Right forelimb (tissue), 1 donor: ENCODE measurements at places on chromosomes 7 and 10.

GRCh38 chr7:137345799-137346449 is 2.4 kb upstream of the PTN start:
- no peak for DNase-seq

DNA sequence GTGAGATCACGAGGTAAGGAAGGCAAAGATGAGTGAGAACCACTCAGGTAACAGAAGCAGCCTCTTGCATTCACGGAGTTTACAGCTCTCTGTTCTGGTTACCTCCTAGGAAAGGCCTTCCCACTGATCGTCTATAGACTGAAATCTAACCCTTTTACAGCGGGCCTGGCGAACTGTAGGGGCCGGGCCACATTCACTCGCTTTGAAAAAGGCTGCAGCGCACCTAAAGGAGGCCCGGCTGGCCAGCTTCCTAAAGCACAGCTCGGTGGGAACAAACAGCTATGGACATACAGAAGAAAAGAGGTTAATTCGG is 565 bp downstream of the ATP5MK start:
- DNase-seq = no peak

DNA sequence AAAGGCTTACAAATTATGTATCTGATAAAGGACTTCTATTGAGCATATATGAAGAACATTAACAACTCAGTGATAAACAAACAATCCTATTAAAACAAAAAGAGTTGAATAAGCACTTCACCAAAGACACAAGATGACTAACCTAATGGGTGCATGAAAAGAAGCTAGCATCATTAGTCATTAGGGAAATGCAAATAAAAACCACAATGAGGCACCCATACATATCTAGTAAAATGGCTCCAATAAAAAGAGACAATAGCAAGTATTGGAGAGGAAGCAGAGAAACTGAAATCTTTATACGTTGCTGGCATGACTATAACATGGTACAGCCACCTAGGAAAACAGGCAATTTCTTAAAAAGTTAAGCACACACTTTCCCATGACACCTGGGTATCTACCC is 77.6 kb upstream of the ZMIZ1 start:
- DNase-seq = no peak

GRCh38 chr10:15324611-15325010 is 46.5 kb downstream of the FAM171A1 start:
- DNase-seq = no peak

DNA sequence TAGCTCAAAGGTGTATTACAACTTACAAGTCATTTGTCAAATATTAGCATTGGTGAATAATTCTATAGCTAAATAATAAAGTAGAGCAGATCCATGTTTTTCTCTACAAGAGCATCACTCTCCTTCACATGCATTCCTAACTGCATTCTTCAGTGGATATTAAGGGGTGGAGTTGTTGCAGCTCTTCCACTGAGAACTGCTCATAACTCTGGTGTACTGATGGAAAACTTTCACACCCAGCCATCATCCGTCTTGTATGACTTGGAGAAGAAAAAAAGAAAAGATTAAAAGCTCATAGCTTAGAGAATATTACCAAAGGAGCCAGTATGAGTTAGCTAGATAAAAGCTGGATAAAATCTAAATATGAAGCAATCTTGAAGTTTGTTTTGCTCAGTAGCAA is 10.2 kb upstream of the FAM13C start:
- no peak for DNase-seq

- no peak for DNase-seq
These were observed 63.6 kb upstream of the FZD8 start for GRCh38 chr10:35705671-35706070.

DNA sequence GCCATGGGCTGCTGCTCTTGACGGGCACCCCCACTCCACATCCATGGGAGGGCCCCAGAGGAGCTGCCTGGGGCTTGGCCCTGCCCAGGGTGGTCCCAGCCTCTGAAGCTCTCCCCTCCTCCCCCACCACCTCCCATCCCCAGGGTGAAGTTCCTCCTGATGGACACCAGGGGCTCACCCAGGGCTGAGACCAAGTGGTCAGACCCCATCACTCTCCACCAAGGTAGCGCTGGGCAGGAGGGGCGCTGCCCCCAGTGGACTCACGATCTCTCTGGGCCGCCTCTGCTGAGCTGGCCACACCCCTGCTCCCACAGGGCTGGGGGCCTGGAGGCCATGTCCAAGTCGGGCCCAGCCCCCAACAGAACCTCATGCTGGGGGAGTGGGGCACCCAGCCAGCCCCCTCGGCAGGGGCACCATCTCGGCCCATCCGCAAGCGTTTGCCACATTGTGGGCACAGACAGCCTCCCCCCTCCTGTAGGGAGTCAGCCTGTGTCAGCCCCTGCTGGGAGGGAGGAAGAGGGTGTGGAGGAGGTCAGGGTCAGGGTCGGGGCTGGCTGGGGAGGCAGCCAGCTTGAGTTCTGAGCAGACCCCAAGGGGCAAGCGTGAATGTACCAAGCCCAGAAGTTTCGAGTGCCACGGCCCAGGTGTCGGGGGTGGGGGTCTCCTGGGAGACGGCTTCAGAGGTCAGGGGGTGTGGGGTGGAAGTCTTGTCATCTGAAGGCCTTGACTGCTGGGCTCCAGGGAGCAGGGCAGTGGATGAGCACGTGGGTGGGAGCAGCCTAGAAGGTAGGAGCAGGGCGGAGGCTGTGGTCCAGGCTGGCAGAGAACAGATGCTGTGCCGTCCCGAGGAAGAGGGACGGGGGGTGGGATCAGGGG is 2.8 kb downstream of the UPK3B start:
- DNase-seq = peak; percentile 33

DNA sequence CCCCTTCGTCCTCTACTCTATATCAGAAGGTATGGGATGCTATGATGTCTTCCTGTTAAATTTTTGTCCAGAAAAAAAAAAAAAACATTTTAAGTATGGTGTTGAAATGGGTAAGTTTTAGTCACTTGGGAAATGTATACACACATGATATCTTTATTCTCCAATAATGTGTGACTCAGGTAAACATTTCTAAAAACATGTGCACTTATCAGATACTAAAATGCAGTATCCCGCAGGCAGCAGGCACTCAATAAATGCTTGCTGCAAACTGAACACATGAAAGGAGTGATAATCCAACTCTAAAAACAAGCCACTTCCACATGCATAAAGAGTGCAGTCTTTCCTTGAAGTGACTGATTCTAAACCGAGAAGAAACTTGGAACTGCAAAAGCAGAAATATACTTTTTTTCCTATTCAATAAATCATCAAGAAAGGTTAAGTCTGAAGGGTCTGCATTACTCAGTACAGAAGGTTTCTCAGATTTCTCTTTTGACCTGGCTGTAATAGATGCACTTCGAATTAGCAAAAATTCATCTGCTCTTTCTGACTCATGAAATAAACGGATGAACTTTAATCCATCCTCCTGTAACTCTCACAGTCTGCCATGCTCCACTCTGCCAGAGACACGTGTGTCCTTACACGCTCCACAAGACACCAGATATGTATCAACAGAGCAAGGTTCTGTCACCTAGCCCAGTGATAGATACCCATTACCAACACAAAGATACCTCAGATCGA is 84.0 kb downstream of the HIPK2 start:
- DNase-seq = no peak

GRCh38 chr10:44674536-44675386 is 236.4 kb upstream of the TMEM72 start:
- no peak for DNase-seq

DNA sequence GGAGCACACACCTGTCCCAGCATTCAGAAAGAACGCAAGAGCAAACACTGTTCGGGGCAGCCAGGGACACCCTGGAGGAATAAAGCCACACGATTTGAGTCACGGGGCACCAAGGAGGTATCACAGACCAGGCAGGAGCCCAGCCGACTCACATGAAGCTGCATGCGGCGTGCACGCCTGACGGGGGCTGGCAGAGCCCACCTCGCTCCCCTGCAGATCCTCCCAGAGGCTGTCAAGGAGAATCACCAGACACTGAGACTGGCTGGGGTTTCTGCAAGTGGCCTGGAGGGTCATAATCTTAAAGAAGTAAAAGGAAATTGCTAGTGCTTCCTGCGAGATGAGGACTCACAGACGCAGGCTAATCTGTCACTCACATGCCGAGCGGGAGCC is 61.6 kb downstream of the TCERG1L start:
- DNase-seq = no peak

DNA sequence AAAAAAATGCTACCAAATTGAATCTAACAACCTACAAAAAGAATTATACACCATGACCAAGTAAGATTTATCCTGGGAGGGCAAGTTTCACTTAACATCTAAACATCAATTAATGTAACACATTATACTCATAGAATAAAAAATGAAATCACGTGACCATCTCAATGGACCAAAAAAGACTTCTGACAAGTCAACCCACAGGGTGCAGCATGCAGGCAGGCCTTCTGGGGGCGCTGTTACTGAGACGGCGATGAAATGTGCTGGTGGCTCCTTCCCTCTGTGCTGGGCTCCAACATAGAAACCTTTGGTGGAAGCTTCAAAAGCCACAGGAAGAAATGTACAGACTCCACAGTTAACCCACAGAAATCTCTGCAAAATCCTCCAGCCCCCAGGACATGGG is 103.1 kb downstream of the INHBA start:
- DNase-seq = no peak

DNA sequence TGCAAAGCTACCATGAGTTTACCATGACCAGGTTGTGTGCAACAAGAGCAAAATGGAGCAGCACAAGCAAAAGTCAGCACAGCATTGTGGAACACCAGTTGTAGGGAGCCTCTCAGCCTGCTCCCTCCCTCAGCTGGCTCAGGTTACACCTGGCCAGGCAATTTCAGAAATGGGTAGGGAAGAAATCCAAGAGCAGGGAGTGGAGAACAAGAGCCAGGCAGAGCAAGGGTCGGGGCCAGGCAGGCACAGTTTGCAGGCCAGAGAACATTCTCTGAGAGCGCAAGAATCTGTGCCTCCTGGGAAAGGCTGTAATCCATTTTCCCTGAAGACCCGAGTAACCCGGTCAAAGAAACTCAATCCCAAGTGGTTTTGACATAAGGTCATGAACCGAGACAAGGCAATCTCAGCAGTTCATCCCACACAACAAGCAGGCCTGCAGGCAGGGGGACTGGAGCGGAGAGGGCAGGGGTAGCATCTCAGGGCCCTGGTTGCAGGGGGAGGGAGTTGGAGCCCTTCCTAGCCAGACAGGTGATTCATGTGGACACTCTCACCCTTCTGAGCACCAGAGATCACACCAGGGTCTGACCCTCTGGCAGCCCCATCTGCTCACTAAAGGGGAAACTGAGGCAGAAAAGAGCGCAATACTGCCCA is 258.4 kb downstream of the PLXNA4 start:
- no peak for DNase-seq

DNA sequence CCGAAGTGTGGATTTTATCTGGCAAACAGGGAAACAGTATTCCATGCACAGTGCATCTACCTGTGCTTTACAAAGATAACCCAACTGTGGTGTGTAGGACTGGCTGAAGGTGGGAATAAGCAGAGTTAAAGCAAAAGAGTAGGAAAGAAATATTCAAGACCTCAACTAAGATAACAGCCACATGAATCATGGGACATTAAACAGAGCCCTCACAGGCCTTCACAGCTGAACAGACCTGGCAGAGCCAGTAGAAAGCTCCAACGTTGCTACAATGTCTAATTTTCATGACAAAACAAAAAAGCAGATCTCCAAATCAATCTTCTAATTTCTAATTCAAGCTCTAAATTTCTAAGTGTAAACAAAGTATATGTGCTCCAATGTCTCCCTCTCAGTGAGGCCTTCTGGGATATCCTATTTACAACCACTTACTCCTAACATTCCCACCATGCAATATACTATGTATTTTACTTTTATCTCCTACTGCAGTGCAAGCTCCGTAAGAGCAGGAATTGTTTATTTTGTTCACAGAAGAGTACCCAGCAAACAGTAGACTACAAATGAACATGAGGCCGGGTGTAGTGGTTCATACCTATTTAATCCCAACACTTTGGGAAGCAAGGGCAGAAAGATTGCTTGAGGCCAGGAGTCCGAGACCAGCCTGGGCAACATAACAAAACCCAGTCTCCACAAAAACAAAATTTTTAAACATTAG is 63.5 kb downstream of the UBE2H start:
- no peak for DNase-seq

GRCh38 chr7:47385536-47386125 is 196.3 kb downstream of the TNS3 start:
- DNase-seq = no peak

- DNase-seq = no peak
These were observed 544.4 kb downstream of the DNAJB6 start for GRCh38 chr7:157881048-157881771.

GRCh38 chr10:108393089-108393488 is 1228.6 kb upstream of the SORCS1 start:
- DNase-seq = no peak

DNA sequence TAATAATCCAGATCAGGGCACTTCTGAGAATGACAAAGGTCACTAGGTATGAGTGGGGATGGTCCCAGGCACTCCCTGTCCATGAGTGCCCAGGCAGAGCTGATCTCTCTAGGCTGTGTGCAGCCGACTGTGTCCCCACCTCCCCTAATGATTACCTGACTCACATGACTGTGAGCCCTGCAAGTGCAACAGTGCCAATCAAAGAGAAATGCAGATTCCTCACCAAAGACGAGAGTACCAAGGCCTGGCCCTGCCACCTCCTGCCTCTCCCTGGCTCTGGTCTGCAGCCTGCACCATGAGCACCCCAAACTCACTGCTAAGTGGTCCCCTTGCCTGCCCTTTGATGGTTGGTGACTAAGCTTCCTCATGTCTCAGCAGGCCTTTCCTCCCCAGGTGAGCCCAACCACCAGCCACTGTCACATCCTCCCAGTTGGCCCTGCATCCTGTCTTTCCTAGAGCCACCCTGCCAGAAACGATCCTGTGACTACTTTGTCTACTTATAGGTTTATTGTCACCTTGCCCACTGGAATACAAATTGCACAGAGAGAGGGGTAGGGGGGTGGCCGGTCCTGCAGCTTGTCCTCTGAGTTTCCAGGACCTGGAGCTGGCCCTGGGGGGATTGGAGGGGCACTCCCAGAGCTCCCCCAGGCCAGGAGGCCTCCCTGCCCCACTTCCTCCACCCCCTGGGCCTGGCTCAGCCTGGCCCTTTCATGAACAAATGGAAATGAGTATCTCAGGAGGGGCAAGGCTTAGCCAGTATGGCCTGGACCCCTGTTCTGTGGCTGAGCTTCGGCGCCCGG is 22.4 kb upstream of the GDF10 start:
- peak; percentile 40 for DNase-seq

DNA sequence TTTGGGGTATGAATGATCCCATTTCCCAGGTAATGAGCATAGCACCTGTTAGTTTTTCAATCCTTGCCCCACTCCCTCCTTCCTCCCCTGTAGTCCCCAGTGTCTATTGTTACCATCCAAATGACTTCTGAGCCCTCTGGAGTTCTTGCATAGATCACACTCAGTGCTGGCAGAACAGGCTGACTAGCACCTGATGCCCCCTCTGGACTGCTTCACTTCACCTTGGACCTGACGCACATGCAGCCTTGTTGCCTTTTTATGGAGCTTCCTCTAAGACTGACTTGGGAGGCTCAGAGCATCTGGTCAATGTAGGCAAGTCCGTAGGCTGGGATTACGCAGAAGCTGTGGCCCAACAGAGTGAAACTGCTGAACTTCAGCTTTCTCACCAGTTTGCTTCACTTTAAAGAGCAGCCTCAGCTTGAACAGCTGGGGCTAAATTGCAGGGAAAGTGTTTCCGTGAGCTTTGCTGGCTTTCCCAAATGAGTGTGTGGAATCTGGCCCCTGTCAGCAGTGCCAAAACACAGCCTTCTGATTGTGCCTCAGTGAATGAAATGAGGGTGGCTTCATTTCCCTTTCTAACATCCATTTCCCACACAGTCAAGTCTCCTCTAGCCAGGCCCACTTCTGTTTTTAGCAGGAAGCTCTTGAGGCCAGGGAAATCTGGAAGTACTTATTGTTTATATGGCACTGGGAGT is 48.5 kb downstream of the NXPH1 start:
- peak; percentile 56 for DNase-seq

- peak; percentile 75 for DNase-seq
These were observed 229.5 kb upstream of the FZD1 start for GRCh38 chr7:91034459-91035368.

GRCh38 chr10:78217336-78217735 is 183.7 kb downstream of the RPS24 start:
- DNase-seq = no peak
